ENCODE measurements at places on chromosomes 1 and 21. TPM values are rescaled to one million over a fixed set of nuclear protein-coding genes. Genes with fewer than 3 reads are reported as not detected.

The CMPK1 gene
- total RNA-seq = 52.5 TPM

The CD5L gene
- total RNA-seq = not detected

The WDTC1 gene
- total RNA-seq = 36.2 TPM

DNA sequence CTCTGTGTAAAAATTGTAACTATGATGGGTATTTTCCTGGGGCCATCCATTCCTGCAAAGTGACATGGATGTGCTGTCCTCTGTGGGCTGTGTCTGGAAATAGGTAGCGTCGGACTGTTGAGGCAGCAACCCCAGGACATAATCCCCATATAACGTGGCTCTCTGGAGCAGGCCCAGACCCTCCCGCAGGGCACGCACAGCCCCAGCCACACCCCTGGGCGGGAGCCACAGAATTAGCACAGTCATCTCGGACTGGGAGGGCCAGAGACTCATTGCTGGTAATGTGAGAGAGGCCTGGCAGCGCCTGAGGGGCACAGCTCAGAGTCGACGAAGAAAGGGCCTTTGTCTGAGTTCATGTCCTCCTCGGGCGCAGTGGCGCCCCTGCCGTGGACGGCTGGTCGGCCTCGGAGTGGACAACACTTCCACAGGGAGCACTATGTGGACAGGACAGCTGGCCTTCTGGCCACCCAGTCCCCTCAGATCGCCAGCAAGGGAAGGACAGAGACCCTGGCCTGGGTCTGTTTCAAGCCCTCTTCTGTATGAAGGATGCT lies 20.1 kb downstream of the SIM2 start:
- DNase-seq = no peak
- no peak overlapping the region for H3K4me3 ChIP-seq
- peaks cover 8% of the 10 kb centered on the region for H3K27me3 ChIP-seq
- no peak overlapping the region for H3K27ac ChIP-seq
- H3K4me1 ChIP-seq = no peaks in the 10 kb centered on the region

- H3K4me3 ChIP-seq = no peak overlapping the region
- peaks cover 3% of the 10 kb centered on the region for H3K36me3 ChIP-seq
- H3K27me3 ChIP-seq = no peaks in the 10 kb centered on the region
- H3K27ac ChIP-seq = no peak overlapping the region
- peaks cover 13% of the 10 kb centered on the region for H3K4me1 ChIP-seq
- DNase-seq = no peak
These were observed 2.7 kb upstream of the MIS18A start for GRCh38 chr21:32281531-32281930.

DNA sequence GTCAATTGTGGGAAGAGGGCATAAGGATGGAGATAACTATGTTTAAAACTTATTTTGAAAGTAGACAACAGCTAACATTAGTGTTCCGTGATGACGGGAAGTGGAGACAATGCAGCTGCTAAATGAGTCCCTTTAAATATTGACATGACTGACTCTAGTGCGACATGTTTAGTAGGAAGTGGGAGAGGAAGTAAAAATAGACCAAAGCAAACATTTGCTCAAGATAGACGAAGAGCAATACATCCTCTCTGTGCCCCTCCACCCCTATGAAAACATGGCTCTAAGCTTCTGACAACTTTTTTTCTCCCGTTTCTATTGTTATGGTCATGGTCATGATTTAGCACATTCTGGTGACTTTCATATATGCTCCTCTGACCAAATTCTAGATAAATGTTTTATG lies 60.0 kb upstream of the HMCN1 start:
- H3K27me3 ChIP-seq = no peaks in the 10 kb centered on the region
- no peak for DNase-seq
- no peak overlapping the region for H3K4me3 ChIP-seq
- H3K4me1 ChIP-seq = no peaks in the 10 kb centered on the region
- H3K36me3 ChIP-seq = no peaks in the 10 kb centered on the region

DNA sequence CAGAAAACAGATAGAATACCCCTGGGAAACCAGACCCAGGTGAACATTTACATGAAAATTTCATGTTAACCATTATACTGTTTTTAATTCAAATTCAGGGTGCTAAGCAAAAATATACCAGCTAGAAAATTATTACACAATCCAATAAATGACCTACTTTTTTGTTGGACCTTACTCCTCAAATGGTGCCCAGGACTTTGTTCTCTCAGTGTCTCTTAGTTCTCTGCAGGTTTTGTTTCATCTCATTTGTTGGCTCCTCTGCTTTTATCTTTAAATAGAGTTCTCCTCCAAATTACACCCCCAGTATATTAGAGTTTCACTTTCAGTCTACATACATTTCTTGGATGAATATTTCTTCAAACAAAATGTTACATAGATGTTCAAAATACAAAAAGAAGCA lies 314.8 kb downstream of the TPR start:
- H3K27me3 ChIP-seq = no peaks in the 10 kb centered on the region
- H3K36me3 ChIP-seq = peaks cover 4% of the 10 kb centered on the region
- DNase-seq = no peak
- no peak overlapping the region for H3K4me3 ChIP-seq

DNA sequence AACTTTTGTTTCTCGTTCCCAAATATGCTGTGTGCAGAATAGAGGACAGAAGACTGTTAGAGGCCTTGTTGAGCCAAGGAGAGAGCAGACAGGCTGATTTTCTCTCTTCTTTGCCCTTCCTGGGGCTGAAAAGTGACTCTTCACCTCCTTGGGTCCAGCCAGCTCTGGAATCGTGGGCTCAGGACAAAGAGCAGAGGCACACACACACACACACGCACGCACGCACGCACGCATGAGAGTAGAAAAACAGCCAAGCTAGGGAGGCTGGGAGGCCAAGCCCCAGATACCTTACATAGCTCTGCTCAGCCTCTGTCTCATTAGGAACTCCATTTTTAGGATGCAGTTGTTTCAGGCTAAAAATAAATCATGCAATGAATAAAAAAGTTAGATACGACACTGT lies at the start of gene CASQ2:
CASQ2 (minus strand) TSS at position 166 of the 400 bp plus-strand sequence. CDS start 173 bp downstream, outside the sequence.
- DNase-seq = no peak
- H3K27me3 ChIP-seq = no peaks in the 10 kb centered on the region
- no peak within 1 kb of the TSS for H3K4me3 ChIP-seq
- no peaks in the 10 kb centered on the region for H3K36me3 ChIP-seq
- H3K4me1 ChIP-seq = no peaks in the 10 kb centered on the region
